ENCODE measurements at places on chromosomes 4 and X. TPM values are rescaled to one million over a fixed set of nuclear protein-coding genes. Genes with fewer than 3 reads are reported as not detected.

GRCh38 chr4:27791640-27792039 lies 931.0 kb downstream of the STIM2 start:
- no peak for DNase-seq

The CFI gene
- 2.7 TPM for total RNA-seq

GRCh38 chrX:18951032-18951431 lies 32.9 kb downstream of the PHKA2 start:
- no peak for DNase-seq

DNA sequence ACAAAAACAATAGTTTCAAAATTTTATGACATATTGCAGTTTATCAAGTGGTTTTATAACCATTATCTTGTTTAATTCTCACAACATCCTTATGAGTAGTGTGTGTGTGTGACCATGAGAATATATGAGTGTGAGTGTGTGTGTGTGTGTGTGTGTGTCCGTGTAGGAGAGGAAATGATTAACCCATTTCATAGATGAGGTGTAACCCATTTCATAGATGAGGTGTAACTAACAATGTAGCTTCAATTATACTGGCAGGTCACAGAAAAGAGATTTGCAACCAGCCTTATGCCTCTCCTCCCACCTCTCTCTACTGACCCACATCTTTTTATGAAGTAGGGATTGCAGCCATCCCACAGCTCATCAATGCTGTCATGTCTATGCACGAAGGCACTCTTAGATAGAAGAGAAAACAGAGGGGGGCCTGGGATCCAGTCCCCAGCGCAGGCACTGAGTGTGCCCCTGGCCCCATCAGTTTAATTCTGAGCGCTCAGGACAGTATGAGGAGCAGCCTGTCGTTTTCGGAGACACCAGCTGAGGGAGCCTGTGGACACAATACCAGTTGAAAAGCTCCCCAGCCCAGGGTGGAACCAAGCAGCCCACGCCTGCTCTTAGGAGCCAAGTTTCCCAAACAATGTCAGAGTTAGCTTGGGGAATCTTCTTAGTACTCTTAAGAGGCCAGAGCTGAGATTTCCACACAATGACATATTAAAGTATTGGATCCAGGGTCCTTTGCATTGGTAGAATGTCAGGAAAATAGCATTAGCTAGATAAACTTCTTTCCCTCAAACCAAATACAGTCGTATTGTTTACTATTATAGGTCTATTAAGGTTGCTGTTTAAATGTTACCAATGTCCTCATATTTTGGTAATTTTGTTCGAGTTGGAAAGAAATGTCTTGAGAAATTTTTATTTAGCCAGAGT lies 88.6 kb downstream of the PALLD start:
- peak; percentile 86 for DNase-seq

The RASSF6 gene
- 15.1 TPM for total RNA-seq

The IL2RG gene
- total RNA-seq = 7.0 TPM

Data from lower leg skin (tissue), 4 donors.